Amniotic stem cell (primary cell): ENCODE measurements at places on chromosomes 16 and 17.
A peak's percentile ranks its signal among the peaks of the same experiment; 100 is the strongest.

GRCh38 chr16:54437401-54437800 is 150.8 kb upstream of the IRX3 start:
- DNase-seq, result no peak

GRCh38 chr16:86038926-86039310 is 140.0 kb downstream of the IRF8 start:
- DNase-seq, result no peak

- DNase-seq, result no peak
These were observed 25.3 kb upstream of the SCNN1B start for GRCh38 chr16:23276821-23277220.

DNA sequence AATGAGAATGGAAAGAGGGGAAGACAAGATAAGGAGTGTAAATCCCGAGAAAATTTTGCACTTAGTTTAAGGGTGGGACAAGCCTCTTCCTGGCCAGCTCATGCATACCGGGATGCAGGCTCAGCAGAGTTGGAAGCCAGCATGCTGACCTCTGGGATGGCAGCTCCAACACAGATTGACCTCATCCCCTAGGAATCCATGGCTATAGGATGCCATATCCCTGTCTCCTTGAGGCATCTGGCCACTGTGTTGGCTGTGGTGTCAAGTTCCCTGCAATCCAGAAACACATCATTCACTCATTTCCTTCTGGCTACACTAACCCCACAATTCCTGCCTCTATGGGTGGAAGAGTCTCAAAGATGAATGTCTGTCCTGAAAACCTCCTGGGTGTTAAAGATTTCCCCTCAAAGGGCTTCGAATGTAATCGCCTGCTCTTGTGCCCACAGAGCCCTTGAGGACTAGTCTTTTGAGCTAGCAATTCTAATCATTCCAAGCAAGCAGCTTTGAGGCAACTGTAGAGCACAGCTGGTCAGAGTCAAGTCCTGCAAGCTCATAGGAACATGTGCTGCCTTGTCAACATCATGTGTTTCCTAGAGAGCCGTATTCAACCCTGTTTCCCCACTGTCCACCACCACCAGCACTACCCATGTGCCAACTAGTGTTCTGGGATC is 141.4 kb downstream of the PMP22 start:
- DNase-seq, result peak; percentile 49

GRCh38 chr17:65674246-65675045 is 113.0 kb upstream of the AXIN2 start:
- no peak for DNase-seq

DNA sequence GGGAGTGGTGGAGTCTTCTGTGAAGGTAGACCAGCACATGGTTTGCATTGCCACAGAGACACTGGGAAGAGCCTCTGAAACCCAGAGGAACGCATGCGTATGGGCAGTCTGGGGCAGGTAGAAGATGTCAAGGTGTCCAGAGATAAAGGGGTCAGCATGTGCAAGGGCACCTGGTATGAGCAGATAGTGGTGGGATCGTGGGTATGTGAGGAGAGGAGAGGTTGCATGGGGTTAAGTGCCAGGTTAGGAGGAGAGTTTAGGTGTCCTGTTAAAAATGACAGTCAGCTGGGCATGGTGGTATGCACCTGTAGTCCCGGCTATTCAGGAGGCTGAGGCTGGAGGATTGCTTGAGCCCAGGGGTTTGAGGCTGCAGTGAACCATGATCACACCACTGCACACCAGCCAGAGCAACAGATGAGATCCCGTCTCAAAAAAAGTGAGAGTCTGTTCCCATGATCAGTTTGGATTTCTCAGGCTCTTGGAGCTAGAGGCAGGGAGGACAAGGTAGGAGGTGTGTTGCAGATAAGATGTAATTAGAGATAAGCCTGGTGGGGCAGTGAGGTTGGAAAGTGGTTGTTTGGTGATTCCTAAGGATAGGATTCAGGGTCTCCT is 3.0 kb downstream of the PYCARD start:
- DNase-seq, result no peak

- no peak for DNase-seq
These were observed 171.6 kb upstream of the CDH5 start for GRCh38 chr16:66194866-66195265.

DNA sequence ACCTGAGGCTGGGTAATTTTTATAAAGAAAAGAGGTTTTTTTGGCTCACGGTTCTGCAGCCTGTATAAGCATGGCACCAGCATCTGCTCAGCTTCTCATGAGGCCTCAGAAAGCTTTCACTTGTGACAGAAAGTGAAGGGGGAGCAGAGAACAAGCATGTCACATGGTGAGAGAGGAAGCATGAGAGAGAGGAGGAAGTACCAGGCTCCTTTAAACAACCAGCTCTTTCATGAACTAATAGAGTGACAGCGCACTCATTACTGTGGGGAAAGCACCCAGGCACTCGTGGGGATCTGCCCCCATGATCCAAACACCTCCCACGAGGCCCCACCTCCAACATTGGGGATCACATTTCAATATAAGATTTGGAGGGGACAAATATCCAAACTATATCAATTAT is 86.8 kb downstream of the USP32 start:
- no peak for DNase-seq

- DNase-seq, result no peak
These were observed 114.9 kb downstream of the ZNF778 start for GRCh38 chr16:89332243-89332901.

- DNase-seq, result no peak
These were observed 127.5 kb upstream of the PSMD7 start for GRCh38 chr16:74169066-74169465.
